Amniotic epithelial cell (primary cell): ENCODE measurements at places on chromosomes 7 and 10.
A peak's percentile ranks its signal among the peaks of the same experiment; 100 is the strongest.

DNA sequence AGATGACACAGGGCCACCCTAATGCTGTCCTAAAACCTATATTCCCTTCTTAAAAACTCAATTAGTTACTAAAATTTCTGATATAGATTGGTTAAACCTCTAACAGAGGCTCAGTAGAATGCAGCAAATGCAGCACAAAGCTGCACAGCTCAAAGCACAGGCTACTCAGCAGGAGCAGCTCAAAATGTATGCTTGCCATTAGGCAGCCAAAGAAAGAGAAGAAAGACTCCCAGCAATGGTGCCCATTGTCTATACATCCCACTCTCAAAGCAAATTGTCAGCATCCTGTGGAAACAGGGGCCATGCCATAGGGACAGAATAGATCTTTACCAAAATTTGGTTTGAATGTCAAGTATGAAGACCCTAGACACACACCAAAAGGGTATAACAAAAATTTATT is 73.5 kb downstream of the TFPI2 start:
- DNase-seq, result no peak

GRCh38 chr10:43371418-43371817 is at the start of gene FXYD4:
FXYD4 (plus strand) TSS chr10:43371636; CDS start chr10:43373747, 2,111 bp downstream.
- no peak for DNase-seq

DNA sequence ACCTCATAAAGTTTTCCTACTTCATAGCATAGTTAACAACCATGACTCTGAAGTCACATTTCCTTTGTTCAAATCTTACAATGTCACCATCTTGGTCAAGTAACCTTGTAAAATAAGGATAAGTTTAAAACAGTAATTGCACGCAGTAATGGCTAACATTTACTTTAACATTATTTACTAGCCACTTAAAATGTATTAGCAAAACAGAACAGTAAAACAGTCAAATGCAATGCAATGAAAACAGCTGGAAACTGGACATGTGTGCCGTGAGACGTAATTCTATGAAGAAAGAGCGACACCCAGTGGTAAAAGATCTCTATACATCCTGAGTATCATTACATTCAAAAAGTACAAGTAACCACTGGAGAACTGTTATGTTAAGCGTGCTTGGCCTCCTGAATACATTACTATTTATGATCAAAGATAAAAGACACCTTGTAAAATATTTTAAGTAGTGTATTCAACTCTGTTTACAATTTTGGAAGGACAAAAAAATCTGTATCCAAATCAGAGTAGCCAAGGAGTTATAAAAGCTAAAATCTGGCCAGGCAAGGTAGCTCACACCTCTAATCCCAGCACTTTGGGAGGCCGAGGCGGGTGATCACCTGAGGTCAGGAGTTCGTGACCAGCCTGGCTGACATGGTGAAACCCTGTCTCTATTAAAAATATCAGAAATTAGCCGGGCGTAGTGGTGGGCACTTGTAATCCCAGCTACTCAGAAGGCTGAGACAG is 27.2 kb downstream of the ATE1 start:
- peak; percentile 65 for DNase-seq

DNA sequence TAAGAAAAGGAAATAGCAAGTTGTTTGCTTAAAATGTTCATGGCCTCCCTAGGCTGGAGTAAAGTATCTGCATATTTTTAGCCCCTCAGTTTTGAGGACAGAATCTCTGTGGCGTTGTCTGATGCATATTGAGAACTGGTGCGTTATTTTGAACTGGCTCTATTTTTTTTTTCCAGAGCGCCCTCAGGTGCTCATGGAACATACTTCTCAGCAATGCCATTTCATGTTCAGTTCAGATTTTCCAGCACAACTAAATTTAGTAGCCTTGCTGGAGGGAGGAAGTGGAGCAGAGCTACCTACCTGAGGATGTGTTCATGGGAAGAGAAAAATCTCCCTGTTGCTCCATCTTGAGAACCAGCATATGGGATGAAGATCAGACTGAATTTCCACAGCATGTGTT is 870.5 kb downstream of the LRMDA start:
- peak; percentile 37 for DNase-seq

- no peak for DNase-seq
Observed at GRCh38 chr7:84291756-84292155, 97.2 kb upstream of the SEMA3A start.

DNA sequence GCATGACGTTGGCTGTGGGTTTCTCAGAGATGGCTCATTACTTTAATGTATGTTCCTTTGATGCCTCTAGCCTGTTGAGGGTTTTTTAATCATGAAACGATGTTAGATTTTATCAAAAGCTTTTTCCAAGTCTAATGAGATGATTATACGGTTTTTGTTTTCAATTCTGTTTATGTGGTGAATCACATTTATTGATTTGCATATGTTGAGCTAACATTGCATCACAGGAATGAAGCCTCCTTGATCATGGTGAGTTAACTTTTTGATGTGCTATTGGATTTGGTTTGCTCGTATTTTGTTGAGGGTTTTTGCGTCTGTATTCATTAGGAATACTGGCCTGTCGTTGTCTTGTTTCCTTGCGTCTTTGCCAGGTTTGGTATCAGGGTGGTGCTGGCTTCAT is 52.3 kb upstream of the PTPN12 start:
- no peak for DNase-seq

DNA sequence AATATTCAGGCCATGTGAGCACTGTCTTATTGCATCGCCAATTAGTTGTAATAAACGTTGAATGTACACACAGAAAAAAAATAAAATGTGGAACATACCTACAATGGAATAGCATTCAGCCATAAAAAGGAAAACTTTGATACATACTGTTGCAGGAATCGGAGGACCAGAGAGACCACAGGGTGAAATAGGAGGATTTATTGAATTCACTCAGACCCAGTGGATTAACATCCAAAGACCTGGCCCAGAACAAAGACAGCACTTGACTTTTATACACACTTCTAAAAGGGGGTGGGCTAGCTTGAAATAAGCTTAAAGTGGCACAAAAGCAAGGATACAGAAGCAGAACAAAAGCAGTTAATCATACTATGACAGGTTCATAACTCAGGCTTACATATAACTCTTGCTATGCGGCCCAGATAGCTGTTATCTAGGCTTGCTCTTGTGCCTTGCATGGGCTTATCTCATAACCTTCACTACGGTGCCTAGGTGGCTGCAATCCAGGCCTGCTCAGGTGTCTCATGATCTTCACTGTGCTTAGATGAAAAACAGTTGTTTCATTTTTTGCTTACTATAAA is 292.2 kb upstream of the TAC1 start:
- peak; percentile 1 for DNase-seq

DNA sequence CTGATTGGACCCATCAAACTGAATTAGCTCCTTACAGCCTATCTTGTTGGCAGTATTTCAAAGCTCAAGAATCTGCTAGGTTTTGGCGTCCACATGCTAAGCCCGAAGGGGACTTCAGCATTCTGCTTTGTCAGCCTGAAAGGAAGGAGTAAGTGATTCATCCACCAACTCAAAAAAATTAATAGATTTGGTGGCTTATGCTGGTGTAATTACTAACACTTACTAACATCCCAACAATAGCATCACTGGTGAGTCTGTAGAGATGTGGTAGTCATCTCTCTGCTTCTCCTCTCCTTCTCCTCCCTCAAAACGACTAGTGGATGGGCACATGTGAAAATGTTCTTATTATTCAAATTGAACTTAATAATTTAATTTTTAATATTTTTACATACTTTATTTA is 53.8 kb upstream of the EGR2 start:
- DNase-seq, result no peak

DNA sequence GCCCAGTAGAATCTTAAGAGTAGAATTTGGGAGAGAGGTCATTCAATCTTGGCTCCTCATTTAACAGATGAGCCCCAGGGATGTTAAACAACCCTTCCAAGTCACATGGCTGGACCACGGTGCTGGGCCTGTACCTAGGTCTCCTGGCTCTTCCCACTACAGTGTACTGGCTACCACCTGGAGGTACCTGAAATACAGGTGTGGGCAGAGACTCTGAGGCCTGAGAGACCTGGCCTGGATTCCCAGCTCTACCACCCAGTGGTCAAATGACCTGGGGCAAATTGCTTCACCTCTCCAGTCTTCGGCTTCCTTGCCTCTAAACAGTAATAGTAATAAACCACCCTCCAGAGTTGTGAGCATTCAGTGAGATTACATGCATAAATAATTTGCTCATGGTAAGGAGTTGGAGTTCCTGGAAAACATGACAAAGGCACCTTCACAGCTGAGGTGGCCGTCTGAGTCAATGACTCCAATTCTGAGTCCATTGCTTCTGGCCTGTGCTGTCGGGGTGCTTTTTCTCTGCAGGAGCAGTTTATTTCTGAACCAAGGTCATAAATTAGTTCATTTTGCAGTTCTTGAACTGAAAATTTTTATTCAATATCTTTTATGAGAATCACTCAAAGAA is 2.7 kb downstream of the GOT1 start:
- no peak for DNase-seq

DNA sequence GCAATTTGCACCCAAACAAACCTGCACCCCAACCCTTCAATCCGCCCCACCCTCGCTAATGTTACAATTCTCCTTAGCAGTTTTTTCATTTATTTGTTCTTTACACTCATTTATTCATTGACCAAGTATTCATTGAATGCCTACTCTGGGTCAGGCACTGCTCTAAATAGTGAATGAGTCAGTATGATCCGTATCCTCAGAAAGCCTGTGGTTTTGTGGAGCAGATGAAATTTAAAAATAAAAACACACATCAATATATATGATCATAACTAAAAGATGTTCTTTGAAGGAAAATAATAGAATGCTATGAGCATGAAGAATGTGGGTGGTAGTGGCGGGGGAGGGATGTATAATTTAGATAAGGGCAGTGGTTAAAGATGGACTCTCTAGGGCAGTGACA is 13.3 kb downstream of the IFIT5 start:
- DNase-seq, result peak; percentile 68

DNA sequence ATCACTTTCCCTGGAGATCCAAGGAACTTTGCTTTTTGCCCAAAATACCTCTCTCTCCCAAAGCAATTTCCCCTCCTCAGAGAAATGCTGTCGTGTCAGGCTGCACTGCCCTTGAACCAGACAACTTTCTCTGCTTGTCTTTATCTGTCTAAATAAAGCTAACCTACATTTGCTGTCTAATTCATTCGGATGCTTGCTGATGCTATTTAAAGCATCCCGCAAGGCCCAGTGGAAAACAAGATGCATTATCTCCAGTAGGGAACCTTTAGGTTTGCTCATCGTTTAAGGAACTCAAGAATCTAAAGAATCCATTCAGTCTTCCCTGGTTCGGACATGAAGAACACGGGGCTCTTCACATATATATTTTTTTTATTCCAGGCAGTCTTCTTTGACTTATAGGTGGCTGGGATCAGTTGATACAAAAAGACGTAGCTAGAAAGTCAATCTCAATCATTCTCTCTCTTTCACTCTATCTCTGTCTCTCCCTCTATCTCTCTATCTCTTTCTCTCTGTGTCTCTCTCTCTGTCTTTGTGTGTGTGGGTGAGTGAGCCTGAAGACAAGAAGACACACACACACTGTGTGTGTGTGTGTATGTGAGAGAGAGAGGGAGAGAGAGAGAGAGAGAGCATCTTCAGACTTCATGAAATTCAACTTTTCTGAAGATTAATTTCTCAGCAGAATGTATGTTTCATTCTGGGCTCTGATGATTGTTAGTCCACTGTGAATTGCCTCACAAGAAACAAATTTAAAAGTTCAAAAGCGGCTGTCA is 92.8 kb upstream of the MKLN1 start:
- peak; percentile 72 for DNase-seq

- no peak for DNase-seq
Observed at GRCh38 chr10:84665883-84666463, 337.6 kb downstream of the CCSER2 start.

DNA sequence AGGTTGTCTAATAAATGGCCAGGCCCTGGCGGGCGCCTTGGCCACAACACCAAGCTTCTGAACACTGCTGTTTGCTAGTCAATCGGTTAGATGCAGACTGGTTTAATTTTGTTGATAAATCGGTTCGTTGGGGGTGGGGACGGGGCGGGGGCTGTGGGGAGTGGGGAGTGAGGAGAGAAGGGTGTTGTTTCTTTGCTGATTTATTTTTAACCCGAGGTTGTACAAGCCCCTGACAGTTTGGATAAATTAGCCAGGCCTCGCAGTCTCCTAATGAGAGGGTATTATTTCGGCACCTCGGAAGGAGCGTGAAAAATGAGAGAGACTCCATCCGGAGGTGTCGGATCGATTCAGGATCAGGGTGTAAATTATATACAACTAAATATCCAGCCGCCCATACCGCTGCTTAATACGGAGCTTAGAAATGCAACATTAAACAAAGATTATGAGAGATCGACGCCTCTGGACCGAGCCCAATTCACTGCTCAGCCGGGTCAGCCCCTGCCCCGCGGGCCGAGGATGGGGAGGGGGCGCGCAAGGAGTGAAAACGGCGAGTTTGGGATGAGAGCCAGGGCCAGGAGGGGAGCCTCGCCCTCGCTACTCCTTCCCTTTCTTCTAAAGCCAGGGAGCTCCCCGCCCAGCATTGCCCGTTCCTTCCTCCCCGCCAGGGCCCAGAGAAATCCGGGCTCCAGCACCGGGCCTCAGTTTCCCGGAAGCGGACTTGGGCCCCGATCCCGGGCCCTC is 8.0 kb downstream of the UNCX start:
- no peak for DNase-seq

GRCh38 chr10:31413325-31413724 is 94.3 kb downstream of the ZEB1 start:
- peak; percentile 71 for DNase-seq

DNA sequence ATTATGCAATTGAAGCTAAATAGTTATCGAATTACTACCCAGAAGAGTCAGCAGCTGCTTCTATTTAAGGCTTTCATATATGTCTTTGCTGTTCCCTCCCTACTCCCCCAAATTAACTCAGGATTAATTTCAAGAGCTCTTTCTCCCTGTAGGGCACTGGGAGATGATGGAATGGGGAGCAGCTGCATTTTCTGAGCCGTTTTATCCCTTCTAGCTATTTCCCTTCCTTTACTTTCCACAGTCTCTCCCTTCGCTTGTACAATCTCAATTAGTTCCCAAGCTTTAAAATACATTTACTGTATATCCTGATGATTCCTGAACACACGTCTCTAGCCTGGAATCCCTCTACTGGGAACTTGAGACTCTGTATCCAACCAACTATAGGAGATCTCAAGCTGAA is 19.8 kb upstream of the TSPAN12 start:
- DNase-seq, result no peak

GRCh38 chr7:28528899-28529298 is 116.6 kb downstream of the CREB5 start:
- DNase-seq, result no peak

DNA sequence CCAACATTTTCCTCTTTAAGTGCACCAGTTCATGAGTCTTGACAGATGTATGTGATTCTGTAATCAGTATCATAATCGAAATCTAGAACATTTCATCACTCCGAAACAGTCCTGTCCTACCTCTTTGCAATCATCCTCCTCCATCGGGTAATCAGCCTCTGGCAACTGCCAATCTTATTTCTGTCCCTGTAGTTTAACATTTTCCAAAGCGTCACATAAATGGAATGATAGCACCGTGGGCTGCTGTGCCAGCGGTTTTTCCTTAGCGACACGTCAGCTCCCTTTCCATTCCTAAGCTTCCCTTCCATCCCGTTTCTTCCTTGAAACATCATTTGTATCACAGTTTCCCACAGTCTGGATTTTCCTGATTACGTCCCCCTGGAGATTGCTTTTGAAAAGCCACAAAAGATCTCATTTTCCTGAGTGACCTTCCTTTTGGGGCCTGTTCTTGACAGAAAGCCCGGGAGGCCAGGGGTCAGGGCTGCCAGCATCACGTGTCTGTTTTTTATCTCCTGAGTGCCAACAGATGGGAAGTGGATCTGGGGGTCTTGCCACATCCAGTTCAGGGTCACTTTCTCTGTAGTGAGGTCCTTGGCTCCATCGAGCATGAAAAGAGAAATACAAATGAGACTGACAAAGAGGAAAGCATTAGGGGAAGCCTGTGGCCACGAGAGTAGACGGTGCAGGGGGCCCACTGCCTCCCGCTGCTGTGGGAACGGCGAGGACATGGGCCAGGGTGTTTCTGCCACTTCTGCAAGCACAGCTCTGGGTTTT is 31.6 kb downstream of the TMEM120A start:
- DNase-seq, result peak; percentile 49
